ENCODE measurements at places on chromosomes 4 and X. TPM values are rescaled to one million over a fixed set of nuclear protein-coding genes. Genes with fewer than 3 reads are reported as not detected.

Gene GAGE2A
- not detected for total RNA-seq

Gene TCEAL2
- 13.2 TPM for total RNA-seq

Gene TEX13C
- not detected for total RNA-seq

Gene CLCN4
- 53.7 TPM for total RNA-seq

Gene BTK
- 3.1 TPM for total RNA-seq

Gene CPE
- 374 TPM for total RNA-seq

Gene ZCCHC13
- total RNA-seq, result not detected
